ENCODE measurements at places on chromosomes 16 and 17. TPM values are rescaled to one million over a fixed set of nuclear protein-coding genes. Genes with fewer than 3 reads are reported as not detected.

Gene OR2C1
- 0.26 TPM for total RNA-seq

Gene PRR35
- total RNA-seq, result not detected

Gene MYO1C
- total RNA-seq, result 191 TPM

Gene CCL22
- total RNA-seq, result not detected

Gene OTOP3
- not detected for total RNA-seq

Gene SRL
- not detected for total RNA-seq

Gene SLC7A6
- total RNA-seq, result 11.1 TPM

Gene CNTNAP4
- 1.3 TPM for total RNA-seq

Gene PLCD3
- 27.3 TPM for total RNA-seq

Gene TMEM204
- total RNA-seq, result 60.6 TPM

Gene SLC6A2
- not detected for total RNA-seq

Gene SRCIN1
- total RNA-seq, result under 0.01 TPM

Gene TVP23C
- 19.9 TPM for total RNA-seq

Gene ZNF668
- 9.6 TPM for total RNA-seq

Gene TIMM22
- 15.7 TPM for total RNA-seq

Gene SDR42E1
- under 0.01 TPM for total RNA-seq

Gene SPATA2L
- total RNA-seq, result 13.6 TPM

Gene CIITA
- under 0.01 TPM for total RNA-seq

Gene CDT1
- total RNA-seq, result 5.0 TPM

Gene SLC43A2
- total RNA-seq, result 9.0 TPM

Gene GNAO1
- total RNA-seq, result not detected

Gene PHLPP2
- total RNA-seq, result 5.5 TPM

Gene NT5C3B
- total RNA-seq, result 64.6 TPM

Gene CNTD1
- total RNA-seq, result 0.13 TPM

Gene LPO
- not detected for total RNA-seq

Gene GNGT2
- total RNA-seq, result 0.66 TPM

Gene KRT16
- 0.79 TPM for total RNA-seq

Gene PLEKHG4
- total RNA-seq, result 24.0 TPM

Gene DOC2B
- total RNA-seq, result not detected

Gene TXNL4B
- total RNA-seq, result 5.3 TPM

Gene CSH2
- total RNA-seq, result not detected

Gene DBNDD1
- 3.4 TPM for total RNA-seq

Gene HYDIN
- 1.1 TPM for total RNA-seq

Gene MYLK3
- 0.26 TPM for total RNA-seq

Gene NOD2
- 0.06 TPM for total RNA-seq
